ENCODE measurements at places on chromosomes 6 and 20.

DNA sequence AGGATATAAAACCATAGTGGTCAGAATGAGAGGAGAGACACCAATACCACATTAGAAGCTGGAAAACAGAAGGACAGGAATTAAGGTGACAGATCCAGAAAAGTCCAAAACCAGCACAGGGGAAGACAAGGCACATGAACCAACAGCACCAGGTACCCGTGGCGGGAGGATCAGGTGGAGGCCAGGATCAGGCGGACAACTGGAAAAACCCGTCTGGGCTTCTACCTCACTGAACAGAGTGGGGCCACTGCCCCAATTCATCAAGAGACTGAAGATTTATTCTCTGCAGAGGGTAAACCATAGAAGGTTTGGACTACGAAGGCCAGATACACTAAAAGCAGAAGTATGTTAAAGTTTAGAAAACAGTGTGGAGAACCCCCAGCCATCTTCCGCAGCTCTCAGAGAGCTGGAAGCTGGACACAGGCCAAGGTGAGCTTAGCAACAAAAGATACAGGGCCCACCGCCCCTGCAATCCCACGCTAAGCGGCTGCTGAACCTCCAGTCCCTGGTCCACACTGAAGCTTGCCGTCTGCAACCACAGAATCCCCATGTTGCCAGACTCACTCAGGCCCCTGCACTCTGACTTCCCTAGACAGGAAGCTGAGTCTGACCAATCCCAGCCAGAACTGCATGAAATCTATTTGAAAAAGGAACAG, 29.9 kb downstream of the ABHD12 start:
- no peak for DNase-seq

DNA sequence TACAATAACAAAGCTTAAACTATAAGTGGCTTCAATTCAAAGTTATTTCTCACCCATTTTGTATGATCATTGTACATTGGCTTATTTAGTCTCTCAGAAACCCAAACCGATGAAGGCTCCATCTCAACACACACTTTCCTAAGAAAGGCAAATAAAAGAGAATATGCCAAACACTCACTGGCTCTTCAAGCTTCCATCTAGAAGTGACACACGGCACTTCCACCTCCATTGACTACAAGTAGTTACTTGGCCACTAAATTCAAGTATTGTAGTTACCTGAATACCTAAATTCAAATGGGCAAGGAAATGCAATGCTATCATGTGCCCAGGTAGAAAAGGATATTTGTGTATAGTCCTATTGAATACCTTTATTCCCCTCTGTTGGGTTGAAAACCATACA, 170.6 kb downstream of the OGFRL1 start:
- no peak for DNase-seq

- no peak for DNase-seq
These were observed 80.1 kb upstream of the ARMC2 start for GRCh38 chr6:108768166-108768555.

DNA sequence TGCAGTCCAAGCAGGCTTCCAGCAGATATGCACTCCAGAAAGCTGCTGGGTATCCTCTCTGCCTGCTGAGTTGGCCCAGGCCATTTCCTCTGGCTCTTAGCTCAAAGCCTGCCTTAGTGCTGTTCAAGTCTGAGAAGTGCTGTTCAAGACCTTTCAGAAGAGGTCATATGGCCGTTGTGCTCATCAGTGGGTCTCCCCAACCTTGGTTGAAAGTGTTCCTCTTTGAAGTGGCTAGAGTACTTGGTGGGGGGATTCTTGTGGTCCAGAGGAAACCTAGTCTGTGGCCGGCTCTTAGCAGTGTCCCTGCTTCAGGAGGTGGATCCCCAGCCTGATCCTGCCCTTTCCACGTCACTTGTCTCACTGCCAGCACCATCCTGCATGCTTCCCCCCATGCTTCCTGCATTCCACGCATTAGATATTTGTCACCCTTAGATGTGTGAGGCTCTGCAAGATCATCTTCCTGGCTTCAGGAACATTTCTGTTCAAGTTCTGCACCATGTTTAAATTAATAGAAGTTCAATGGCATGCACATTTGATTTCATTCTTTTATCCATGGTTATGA, 105.0 kb downstream of the FIG4 start:
- DNase-seq = no peak

- no peak for DNase-seq
These were observed 666.6 kb upstream of the CITED2 start for GRCh38 chr6:140041056-140041455.
